ENCODE measurements at places on chromosomes 3 and 15.

GRCh38 chr15:67085237-67085817 is 19.9 kb downstream of the SMAD3 start:
- DNase-seq, result no peak

DNA sequence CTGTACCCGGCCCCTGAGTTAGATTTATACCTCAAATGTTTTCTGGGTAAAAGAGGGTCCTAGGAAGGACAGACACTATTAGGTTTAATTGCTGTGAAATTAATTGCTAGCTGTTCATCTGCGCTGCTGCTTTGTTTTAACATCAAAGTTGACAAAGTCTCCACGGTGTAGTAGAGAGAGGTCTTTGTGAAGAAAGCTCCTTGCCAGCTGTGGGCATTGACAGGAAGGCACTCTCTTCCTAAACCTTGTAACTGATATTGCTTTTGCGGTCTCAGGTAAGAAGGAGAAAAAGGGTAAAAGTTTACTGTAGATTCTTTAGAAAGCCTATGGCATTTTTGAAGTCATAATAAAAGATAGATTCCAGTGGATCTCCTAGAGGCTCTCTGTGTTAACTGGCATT is 68.1 kb downstream of the PTPRG start:
- no peak for DNase-seq

- no peak for DNase-seq
Observed at GRCh38 chr3:130783629-130784028, 37.0 kb upstream of the PIK3R4 start.

- DNase-seq, result no peak
Observed at GRCh38 chr15:73596174-73596573, 37.0 kb downstream of the NPTN start.

DNA sequence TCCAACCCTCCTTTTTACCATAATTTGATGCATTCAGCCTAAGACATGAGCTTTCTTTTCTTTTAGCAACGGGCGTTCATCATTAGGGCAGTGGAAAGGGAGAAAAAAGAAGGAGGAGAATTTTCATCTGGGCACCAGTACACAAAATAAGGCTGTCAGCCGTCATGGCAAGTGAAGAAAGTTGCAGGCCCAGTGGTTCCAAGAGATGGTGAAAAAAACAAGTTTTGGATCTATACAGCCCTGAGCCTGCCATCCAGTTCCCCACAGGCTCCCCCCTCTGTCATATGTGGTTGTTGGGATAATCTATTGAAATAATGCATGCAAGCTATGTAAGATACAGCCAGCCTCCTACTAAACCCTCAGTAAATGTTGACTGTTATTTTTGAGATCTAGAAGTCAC is 500.6 kb upstream of the PROK2 start:
- DNase-seq, result no peak

GRCh38 chr3:135228201-135228600 is 433.1 kb downstream of the EPHB1 start:
- DNase-seq, result no peak

DNA sequence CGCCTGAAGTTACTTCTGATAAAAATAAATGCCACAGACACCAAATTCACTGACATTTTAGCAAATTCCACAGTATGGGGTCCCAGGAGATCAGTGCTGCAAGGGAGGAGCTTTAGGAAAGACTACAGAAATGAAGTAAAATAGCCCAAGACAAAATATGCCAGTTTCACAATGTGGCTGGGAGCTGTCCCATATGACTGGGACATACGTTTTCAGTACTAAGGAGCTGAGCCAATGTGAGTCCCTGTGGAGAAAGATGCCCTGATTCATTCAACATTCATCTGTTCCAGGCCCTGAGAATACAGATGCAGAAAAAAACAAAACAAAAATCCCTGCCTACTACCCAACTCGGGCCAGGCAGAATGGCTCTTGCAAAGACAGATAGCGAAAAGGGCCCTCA is 63.4 kb upstream of the FAM174B start:
- no peak for DNase-seq

Data from SHP77 (cell line).